Fibroblast of the conjunctiva (primary cell): ENCODE measurements at places on chromosomes 3 and 15.

DNA sequence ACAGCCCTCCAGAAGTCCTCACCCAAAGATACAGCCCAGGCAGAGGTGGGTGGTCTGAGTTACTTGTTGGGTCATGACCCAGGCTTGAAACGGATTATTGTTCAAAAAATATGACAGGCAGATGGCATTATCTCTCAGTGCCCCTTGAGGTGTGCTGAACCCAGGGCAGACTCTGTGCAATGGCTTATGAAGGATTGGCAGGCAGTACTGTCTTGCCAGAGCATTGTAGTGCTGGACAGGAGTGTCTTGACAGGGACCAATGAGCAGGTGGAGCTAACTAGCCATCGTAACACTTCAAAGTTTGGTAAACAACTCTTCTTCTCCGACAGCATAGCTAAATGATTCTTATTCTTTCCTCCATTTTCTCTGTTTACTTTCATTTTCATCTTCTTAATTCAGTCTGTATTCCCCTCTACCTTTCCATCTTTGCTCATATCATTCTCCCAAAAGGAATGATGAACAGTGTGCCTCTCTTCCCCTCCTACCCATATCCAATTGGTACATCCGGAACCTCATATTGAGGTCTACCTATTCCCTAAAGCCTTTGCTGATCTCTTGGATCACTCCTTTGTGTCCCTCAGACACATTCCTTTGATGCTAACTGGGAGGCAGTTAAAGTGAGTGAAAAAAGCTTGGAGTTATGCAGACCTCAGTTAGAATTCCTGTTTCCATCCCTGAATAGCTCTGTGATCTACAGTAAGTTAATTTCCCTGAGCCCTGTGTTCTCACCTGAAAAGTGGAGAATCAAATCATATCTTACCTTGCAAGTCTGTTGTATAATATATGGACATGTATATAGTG lies 2.6 kb upstream of the IL20RB start:
- DNase-seq = no peak

DNA sequence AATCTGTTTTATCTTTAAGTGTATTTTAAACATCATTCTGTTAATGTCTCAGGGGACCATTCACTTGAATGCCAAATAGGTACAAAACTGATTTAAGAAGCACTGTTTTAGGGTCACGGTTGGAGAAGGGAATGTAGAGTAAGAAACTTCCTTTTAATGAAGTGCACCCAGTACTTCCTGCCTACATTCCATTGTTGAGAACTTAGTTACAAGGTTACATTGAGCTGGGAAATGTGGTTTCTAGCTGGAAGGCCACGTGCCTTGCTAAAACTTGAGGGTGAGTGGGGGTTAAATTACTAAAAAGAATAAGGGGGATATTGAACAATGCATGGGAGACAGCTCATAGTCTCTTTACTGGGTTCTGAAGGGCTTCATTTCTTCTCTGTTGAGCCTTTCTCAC lies 78.3 kb upstream of the TBC1D5 start:
- no peak for DNase-seq

DNA sequence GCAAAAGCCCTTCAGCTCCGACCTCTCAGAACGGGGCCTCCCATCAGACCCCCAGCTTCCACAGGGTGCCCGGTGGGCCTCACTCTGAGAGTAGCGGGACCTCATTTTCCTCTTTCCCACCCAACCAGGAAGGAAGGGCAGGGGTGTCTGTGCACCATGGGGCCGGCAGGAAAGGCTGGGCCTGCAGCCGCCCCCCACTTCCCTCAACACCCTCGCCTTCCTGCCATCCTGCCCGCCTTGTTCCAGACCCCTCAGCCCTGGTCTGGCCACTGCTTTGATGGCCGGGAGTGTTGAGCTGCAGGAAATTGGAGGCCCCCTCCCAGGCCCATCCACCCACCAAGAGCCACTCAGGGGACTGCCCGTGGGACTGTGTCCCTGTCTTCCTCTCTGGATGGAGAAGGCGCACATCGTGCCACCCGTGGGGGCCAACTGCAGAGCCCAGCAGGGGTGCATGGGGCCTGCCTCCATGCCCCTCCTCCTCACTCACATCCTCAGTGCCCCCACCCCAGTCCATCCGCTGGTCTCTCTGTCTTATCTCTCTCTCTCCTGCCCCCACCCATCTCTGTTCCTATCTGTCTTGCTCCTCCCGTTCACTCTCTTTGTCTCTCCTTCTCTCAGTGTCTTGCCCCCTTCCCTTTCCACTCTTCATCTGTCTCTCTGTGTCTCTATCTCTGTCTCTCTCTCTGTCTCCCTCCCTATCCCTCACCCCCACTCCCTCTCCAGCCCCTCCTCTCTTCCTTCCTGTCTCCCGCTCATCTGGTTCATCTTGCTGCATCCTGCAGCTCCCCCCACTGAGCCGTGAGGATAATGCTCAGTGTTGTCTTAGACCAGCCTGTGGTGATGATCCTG lies 1.8 kb upstream of the PLXND1 start:
- DNase-seq = peak; percentile 49

GRCh38 chr3:12483410-12483809 lies 870 bp upstream of the TSEN2 start:
- no peak for DNase-seq

GRCh38 chr3:102979191-102979590 lies 544.4 kb downstream of the ZPLD1 start:
- DNase-seq = no peak

GRCh38 chr3:190094160-190094718 lies 26.5 kb downstream of the P3H2 start:
- DNase-seq = peak; percentile 68

- peak; percentile 9 for DNase-seq
These were observed 25.5 kb downstream of the RLBP1 start for GRCh38 chr15:89195836-89196235.

DNA sequence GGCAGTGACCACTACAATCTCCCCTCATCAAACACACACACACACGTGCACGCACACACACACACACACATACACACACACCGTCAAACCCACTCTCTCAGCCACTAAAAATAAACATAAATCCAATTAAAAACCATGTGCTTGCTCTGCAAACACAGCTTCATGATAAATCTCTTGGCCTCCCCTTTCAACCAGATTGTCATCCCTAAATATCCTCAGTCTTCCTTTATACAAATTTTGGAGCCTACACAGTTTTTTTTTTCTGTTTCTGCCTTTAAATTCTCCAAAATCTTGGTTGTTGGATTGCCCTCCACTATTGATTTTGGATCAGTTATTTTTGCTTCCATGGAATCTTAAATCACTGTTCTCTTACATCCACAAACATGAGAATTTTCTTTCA lies 245.6 kb downstream of the SATB1 start:
- DNase-seq = no peak

GRCh38 chr3:55480911-55481743 lies 6.0 kb downstream of the WNT5A start:
- no peak for DNase-seq

- no peak for DNase-seq
These were observed 122.6 kb downstream of the CNTN3 start for GRCh38 chr3:74491874-74492273.

DNA sequence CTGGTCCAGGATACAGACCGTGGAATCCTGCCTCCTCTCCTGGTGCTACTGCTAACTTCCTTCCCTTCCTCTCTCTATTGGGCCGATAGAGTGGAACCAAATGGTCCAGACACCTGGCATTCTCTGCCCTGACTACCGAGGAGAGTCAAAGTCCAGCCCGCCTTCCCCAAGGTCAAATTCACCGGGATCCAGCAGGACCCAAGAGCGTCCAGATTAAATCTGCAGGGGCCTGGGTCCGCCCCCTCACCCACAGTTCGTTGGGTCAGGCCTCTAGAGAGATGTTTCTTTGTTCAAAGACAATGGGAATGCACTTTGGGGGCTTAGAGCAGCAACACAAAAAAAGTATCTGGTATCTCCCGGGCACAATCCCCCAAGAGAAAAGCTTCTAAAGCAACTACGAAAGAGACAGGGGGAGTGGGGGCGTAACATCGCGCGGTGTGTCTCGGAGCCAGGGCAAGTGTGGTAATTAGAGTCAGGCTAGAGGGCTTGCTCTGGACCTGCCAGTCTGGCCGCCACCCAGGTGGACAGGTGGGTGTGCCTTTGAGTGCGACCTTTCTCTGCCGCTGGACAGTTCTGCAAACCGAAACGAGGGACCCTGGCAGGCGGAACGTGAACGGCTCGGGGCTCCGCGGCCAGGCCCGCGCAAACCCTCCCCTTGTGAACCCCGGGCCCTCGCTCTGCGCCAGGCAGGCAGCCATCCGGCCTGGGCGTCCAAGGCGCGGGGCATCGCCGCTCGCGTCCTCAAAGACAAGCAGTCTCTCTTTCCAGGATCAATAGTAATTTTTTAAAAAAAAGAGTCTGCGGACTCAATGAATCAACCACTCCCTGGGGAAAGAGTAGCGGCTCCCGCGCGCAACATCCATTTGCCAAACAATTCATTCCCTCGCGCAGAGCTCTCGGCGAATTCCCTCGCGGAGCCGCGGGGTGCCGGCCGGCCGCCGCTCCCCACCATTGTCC lies 806 bp downstream of the KLHL25 start:
- no peak for DNase-seq

- no peak for DNase-seq
These were observed 50.6 kb downstream of the KLHDC8B start for GRCh38 chr3:49222002-49222401.

GRCh38 chr3:134364061-134364935 lies 9.9 kb downstream of the AMOTL2 start:
- peak; percentile 94 for DNase-seq

GRCh38 chr3:74009961-74010844 lies 385.5 kb upstream of the PDZRN3 start:
- DNase-seq = no peak

- DNase-seq = no peak
These were observed 97.2 kb downstream of the CHST2 start for GRCh38 chr3:143216709-143217182.

GRCh38 chr15:52636459-52636858 lies 42.7 kb downstream of the ATOSA start:
- no peak for DNase-seq

- DNase-seq = no peak
These were observed 70.7 kb downstream of the C3orf70 start for GRCh38 chr3:185082149-185082548.
